ENCODE measurements at places on chromosomes 16 and 17.

DNA sequence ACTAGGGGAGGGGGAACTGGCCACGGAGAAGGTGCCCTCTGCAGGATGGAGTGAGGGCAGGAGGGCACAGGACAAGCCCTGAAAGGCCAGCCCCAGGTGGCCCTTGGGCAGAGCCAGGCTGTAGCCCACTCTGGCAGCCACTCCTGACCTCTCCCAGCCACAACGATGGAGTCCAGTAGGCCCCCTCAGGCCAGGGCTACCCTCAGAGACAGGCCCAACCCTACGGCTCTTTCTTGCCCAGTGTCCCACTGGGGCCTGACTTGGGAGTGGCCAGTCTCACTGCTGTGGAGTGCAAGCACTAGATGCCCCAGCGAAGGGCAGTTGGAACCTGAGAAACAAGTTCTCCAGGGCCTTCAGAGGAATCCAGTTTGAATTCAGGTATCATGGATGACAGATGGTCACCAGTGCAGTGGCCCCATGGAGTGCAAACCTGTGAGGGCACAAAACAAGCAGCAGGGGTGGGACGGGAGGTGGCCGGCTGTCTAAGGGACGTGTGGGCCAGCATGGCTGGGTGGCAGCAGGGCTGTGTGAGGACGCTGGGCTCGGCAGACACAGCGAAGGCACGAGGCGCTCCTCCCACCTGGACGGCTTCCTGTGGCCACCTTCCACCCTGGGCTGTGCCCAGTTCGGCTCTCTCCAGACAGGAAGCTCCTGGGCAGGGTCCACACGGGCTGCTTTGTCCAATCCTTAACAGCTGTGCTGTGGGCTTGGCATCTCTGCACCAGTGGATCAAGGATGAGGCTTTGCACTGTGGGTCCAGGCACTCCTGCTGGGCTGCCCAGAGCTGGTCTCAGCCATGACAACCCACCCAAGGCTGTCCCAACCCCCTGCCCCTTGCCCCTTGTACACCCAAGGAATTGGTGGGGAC lies 72.1 kb downstream of the AMFR start:
- DNase-seq = no peak

GRCh38 chr16:70576431-70577255 lies 53.0 kb downstream of the SF3B3 start:
- DNase-seq = no peak

GRCh38 chr17:45427181-45427835 lies 5.4 kb downstream of the ARHGAP27 start:
- DNase-seq = no peak

DNA sequence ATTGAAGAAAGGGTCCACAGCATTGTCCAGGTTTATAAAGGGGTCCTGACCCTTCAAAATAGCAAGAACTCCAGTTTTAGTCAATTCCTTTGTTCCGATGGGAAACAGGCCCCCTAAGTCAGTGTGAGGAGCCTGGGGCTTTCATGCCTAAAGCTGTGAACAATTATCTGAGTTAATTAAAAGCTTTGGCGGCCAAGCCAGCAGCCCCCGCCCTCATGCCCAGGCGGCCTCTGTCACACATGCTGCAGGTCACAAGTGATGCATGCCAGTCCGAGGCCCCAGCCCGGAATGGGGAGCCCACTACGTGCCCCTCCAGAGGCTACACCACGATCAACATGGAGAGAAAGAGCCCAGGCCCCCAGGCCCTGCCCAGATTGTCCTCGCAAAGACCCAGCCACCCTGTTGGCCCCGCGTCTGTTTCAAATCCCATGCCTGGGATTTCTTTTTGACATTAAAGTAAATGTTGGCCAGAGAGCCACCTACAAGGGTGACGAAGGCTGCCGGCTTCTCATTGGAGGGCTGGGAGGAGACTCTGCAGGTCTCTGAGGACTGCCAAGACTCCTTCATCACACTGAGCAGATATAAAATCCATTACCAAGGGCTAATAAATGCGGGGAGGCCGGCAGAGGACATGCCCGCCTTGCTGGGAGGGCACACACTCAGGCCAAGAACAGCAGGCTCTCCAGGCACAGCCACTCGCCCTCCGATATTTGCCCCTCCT lies 14.5 kb upstream of the PITPNM3 start:
- DNase-seq = no peak

GRCh38 chr17:29567554-29568330 lies 759 bp upstream of the TP53I13 start:
- no peak for DNase-seq

DNA sequence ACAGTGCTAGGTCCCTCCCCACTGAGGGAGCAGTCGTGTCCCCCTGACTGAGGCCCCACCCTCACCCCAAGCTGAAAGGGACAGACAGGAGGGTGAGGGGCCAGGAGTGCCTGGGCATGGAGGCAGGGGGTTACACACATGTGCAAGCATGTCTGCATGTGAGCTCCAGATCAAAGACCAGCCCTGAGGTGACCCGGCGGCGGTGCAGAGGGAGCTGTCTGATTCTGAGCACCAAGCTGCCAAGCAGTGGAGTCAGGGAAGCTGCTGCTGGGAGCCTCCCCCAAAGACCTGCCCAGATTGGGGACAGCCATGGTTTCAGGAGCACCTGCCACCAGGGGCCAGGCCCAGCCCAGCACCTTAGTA lies 5.5 kb downstream of the DLX3 start:
- no peak for DNase-seq

DNA sequence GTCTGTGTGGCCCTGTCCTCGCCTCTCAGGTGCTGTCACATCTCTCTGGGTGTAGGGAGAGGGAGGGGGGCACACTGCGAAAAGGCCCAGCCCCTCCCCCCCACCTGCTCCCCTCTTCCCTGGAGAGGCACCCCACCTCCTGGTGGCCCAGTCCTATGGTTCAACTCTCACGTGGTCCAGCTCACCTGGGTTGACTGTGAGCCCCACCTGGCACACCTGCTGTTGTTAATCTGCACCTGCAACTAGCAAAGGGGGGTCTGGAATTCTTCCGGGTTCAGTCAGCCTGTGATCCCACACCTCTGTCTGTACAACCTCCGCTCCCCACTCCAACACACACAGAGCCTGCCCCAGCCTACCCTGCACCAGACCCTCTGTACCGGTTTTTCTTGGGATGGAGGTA lies 2.0 kb upstream of the SYNGR2 start:
- no peak for DNase-seq

- DNase-seq = no peak
Measured at GRCh38 chr17:66667090-66667489, 167.8 kb upstream of the CACNG5 start.

GRCh38 chr16:31704138-31704537 lies 169.5 kb upstream of the ZNF267 start:
- no peak for DNase-seq

DNA sequence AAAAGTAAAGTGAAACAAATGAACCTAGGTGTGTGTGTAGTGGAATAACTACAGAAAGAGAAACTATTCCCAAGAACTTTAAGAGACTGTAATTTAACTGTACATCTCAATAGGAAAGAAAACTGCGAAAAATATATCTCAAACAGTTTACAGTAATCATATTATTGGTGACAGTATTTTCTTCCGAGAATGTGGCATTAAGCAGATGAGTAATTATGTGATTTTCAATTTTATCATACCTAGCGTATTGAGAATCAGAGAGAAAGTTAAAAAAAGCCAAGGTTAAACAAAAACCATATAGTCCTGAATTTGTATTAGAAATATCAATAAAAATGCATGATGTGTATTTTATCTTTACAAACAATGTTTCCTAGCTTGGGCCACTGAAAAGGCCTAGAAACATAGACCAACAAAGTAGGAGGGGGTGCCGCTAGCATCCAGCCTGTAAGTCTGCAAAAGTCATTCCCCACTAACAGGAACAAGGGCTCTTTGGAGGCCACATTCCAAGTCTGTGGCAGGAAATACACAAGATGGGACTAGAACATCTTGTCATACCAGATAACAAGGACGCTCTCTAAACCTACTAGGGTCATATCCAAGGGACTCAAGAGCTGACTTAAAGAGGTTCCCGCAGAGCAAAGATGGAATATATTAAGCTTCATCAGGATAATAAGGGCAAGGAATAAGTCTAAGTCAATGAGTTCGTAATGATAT lies 20.5 kb downstream of the RNF157 start:
- DNase-seq = no peak

GRCh38 chr16:30600215-30600614 lies 10.0 kb downstream of the ZNF689 start:
- DNase-seq = no peak

- no peak for DNase-seq
Measured at GRCh38 chr16:69187446-69188235, 677 bp downstream of the SNTB2 start.

DNA sequence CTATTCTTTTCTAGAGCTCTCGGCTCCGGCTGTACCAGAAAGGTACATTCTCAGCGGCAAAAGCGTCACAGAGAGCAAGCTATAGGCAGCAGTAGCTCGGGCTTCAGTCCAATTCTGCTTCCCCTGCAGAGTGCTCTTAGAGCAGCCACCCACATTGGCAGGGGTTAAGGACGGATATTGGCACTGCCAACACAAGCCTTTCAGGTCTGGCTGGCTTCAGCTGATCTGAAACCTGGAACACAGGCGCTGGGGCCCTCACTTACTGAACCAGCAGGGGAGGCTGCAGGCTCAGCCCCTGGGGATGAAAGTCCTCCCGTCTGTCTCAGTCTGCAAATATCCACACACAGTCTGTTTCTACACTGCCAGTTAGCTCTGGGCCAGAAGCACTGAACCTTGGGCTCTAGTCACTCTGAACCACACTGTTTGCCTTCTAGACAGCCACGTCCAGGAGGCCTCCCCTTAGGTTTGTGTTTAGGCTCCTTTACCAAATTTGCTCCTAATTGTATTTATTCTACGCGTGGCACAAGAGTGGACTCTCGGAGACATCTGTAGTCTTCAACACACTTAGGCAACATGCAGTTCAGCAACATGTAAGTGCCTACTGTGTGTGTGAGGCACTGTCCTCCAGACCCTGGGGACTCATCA lies 40.1 kb downstream of the HIC1 start:
- no peak for DNase-seq

DNA sequence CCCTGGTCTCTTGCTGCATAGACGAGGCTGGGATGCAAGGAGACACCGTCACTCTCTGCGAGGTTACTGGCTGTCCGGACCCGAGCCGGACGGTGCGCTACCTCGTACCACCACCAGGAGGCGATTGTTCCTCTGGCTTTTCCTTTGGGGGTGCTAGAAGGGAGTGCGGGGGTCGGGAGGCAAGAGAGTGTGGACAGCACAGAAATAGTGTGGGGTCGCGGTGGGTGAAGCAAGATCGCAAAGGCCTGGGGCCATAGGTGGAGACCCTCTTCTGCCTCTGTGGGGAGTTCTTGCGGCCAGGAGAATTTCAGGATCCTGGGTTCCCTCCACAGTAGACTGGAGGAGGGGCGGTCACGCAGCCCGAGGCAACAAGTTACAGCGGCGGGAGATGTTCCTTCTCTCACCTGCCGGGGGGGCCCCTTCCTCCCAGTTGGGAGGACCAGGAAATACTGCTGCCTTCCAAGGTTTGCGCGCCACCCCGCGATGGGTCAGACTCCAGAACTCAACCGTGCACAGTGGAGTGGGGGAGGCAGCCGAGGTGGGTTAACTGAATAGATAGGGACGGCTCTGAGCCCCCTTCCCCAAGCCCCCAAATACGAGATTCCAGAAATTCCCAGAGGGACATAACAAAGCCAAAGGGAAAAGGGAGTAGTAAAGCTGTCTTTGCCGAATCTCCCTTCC lies 6.9 kb downstream of the PHOSPHO1 start:
- DNase-seq = no peak

DNA sequence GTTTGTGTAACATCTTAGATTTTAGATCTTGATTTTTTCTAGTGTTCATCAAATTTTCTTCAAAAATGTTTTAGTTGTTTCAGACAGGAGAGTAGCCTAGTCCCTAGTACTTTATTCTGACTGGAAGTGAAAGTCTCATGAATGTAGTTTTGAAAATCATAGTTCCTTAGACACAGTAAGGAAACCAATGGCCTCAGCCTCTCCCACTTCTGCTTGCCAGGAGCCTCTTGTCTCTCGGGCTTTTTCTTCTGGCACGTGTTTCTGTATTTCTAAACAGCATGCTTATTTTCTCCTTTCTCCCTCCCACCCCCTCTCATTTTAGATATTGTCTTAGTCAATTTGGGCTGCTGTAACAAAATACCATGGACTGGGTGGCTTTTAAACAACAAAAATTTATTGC lies 9.8 kb downstream of the SLFN5 start:
- DNase-seq = no peak

DNA sequence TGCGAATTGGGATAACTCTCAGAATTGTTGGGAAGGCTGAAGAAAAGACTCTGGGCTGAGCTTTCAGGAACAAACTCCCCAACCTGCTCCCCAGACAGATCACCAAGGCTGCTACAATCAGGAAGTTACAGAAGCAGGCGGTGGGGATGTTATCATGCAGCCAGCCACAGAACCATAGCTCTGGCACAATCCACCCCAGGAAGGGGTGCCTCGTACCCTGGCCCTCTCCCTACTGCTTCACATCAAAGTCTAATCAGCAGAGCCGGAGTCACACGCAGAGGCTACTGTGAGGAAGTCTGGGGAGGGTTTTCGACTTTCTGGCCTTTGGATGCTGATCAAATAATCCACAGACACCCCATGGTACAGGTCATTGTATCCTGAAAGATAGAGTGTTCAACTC lies 86.8 kb downstream of the NTN1 start:
- no peak for DNase-seq

DNA sequence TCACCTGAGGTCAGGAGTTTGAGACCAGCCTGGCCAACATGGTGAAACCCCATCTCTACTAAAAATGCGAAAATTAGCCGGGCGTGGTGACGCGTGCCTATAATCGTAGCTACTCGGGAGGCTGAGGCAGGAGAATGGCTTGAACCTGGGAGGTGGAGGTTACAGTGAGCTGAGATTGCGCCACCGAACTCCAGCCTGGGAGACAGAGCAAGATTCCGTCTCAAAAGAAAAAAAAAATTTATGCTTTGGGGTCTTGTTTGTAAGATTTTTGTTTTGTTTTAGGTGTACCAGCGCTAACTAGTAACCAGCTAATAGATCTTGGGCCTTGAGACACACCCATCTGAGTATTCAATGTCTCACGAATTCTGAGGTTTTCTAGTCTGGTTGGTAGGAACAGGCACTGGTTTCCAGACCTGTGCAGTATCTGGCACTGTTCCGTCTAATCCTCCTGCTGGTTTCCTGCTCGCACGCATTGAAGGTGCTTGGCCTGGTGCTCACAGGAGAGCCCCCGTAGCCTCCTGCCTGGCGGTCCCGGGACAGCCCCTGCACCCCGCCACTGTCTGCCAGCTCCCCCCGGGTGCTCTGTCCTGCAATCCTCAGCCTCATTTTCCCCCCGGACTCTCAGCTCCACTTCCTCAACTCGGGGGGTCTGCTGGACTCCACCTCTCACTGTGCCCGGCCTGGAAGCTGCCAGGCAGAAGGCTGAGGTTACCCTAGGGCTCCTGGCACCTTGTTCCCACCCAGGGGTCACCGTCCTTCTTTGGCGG lies 10.6 kb upstream of the DUS1L start:
- DNase-seq = no peak

- no peak for DNase-seq
Measured at GRCh38 chr17:27455914-27456680, at the start of gene KSR1. Gene KSR1, plus strand, starts transcription at chr17:27456448. Its CDS starts 196 bp downstream, at chr17:27456644.

- no peak for DNase-seq
Measured at GRCh38 chr17:78915872-78916632, 9.1 kb downstream of the TIMP2 start.

GRCh38 chr17:76924345-76925342 lies 56.4 kb downstream of the MGAT5B start:
- no peak for DNase-seq

Data from NCI-H2081 treated with DMSO at 0.1 percent for 48 hours (cell line).